D341Med (cell line): ENCODE measurements at places on chromosomes 4 and X.
A peak's percentile ranks its signal among the peaks of the same experiment; 100 is the strongest.

DNA sequence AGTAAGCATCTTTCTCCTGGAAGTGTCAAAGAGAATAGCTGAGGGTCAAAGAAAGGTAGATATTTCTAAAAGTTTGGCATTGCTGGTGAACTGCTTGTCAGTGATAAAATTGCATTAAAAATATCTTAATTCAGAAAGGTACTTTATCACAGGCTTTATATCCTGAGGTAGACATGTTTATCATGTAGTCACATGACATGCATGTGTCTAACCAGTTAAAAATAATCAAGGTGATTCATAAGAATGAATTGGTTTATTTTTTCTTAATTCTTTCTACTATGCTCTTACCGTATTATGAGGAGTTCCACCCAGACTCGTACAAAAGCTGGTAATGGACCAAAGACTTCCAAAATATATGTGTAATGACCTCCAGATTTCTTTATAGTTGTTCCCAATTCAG, 6.1 kb downstream of the SLC7A11 start:
- DNase-seq: no peak

DNA sequence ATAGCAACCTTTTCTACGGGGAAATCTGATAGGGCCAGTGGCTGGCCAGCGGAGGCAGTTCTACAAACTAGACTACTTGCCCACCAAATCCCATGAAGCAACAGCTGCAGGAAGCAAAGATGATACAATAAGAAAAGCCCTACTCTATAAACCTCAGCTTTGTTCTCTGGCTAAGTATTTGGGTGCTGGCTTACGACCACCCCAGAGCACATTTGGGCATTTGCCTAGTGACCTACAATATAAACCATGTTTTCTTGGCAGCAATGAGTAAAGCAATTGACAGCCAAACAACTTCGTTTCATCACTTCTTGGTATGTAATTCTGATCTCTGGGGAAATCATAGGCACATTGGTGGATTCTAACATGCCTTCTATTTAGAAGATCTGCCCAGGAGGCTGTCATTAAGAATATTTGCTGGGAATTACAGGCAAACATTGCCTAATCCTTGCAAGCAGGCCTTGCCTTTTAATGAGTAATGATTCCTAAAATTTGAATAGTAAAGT, 7.5 kb upstream of the LHFPL1 start:
- no peak for DNase-seq

DNA sequence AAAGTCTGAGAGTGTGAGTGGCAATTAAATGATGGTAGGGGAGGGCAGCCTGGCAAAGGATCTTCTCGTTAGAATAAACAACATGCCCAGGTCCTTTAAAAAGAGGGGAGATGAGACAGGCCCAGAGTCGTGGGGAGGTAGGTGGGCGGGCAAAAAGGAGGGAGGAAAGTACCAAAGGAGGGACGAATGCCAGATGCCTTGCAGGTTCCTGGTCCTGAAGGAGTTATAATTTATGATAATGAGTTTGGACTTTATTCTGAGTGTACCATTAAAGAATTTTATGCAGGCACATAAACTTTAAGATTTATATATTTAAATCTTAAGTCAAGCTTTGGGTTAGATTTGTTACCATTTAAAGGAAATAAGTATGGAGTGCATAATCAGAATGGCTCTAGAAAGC, 62.3 kb upstream of the SMARCA5 start:
- DNase-seq: peak; percentile 33

DNA sequence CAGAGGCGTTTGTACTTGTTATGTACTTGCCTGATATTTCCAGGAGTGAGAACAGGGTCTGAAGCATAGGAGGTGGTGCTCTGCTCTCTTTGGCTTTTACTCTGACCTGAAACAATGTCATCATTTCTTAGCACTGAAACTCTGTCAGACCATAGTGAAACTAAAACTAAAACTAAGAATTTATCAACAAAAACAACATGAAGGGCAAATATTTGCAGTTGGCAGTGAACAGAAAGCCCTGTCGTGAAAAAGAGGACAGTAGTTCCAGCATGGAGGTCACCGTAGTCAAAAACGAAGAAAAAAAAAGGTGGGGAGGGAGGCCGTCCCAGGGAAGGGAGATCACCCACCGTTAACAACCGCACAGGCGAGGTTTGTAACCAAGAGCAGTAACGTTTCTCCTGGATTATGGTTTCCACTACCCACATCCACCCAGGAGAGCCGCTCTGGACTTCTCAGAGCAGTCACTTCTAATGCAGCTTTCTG, 97.5 kb downstream of the ANK2 start:
- no peak for DNase-seq

DNA sequence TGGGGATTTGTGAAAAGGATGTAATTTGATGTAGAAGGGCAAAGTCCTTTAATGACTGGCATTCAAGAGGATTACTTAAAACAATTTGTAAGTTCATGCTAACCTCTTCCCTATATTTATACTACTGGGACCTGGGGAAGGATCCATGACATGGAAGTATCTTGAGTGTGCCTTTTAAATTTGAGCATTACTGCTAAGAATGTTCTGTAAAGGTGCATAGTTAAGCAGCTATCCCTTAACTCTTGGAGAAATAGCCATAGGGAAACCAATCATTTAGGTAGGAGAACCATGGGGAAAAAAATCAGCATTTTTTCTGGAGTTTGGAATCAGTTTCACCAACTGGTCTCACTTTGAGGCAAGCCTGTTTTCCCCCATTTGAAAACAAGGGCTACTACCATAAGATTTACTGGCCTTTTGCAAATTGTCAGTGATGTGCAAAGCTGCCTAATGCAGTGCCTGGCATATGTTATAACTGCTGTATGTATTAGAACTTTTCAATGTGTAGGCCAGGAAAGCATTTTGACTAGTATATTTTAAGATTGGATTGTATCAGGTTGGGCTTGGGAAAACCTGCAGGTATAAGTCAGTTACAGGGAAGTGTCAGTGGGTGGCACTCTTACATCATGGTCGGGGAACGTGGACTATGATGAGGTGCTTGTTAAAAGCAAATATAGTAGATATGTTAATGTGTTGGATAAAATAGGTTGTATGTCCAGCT, 72.1 kb downstream of the PRSS12 start:
- peak; percentile 52 for DNase-seq

GRCh38 chr4:110442309-110442708, 33.6 kb upstream of the ENPEP start:
- no peak for DNase-seq

DNA sequence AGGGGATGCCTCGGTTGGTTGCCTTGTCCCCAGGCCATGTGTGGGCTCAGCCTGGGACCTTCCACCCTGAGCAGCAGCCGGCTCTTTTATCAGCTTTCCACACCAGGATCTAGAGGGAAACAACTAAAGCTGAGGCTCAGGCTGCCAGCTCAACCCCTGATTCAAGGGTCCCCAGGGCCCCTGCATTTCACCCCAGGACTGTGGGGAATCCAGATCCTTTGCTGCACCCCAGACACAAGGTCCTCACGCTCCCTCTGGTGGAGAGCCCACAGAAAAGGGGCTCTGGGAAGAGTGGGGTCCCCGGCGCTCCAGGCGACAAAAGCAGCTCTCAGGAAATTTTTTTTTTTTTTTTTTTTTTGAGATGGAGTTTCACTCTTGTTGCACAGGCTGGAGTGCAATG, 64.3 kb downstream of the ZFYVE28 start:
- peak; percentile 61 for DNase-seq

DNA sequence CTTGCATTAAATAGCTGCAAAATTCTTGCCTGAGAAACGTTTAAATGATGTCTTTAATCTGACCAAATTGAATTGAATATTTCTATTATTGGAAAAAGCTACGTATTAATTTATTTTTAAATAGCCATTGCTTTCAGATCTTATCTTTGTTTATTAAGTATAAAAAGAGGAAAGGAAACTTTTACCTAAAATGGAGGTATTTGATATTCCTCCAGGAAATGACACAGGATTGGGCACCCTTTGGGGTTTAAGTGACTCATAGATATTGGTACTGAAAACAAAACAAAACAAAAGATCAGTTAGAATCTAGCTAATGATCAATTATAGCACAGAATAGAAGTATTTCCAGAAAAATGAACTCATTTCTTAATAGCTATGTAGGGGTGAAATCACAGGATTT, 34.1 kb downstream of the PLS3 start:
- no peak for DNase-seq

DNA sequence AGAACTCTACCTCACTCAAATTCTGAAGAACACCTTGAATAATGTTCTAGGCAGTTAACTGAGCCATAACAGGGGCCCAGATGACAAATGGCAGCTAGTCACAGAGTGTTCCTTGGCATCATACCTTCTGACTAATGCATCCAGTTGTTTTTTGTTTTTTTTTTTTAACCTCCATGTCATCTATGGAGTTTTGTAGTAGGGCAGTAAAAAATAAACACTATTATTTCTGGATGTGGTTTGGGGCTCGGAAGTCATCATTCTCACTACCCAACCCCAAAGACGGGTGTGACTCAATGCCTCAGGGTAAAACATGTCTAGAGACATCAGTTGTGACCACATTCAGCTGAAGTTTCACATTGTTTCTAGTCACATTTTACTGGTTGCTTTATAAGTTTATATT, 31.2 kb upstream of the MCF2 start:
- DNase-seq: no peak

DNA sequence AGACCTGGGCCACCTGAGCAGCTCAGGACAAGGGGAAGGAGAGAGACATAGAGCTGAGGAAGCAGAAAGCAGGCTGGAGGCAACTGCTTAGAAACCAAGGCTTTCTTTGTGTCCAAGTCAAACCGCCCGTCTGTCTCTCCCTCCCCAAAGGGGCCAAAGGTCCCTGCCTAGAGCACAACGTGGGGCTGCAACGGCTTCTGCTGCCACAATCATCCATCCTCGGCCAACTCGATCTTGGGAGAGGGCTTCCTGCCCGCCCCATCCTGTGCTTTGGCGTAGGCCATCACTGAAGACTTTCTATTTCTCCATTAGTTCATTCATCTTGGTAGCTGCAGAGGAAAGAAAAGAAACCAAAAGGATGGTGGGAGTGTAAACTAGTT, 1.7 kb upstream of the TREX2 start:
- no peak for DNase-seq

GRCh38 chr4:182174979-182175378, 68.2 kb upstream of the TENM3 start:
- DNase-seq: no peak

- no peak for DNase-seq
Measured at GRCh38 chrX:30610026-30610425, 32.5 kb upstream of the TASL start.

GRCh38 chr4:84151574-84151973, 347.5 kb downstream of the NKX6-1 start:
- DNase-seq: peak; percentile 55

DNA sequence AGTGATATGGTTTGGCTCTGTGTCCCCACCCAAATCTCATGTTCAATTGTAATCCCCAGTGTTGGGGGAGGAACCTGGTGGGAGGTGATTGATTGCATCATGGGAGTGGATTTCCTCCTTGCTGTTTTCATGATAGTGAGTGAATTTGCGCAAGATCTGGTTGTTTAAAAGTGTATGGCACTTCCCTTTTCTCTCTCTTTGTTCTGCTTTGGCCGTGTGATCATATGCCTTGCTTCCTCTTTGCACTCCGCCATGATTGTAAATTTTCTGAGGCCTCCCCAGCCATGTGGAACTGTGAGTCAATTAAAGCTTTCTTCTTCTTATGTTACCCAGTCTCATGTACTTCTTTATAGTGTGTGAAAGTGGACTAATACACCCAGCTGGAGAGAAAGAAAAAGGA, 113.0 kb upstream of the AADAT start:
- no peak for DNase-seq

DNA sequence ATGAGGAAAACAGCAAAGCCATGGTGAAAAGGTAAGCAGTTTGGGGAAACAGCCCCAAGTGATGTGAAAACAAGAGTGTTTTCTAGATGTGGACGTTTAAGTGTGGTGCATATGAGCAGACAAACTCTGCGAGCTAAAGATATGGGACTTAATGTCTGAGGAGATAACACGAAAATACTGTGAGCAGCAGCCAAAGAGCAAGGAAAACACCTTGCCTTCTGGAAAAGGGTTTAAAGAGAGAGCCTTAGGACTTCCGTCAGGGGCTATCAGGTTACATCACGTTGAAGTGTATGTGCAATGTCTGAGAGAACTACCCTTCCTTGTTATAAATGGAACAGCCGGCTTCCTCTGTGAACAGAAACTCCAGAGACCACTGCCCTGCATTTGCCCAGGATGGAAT, 54.2 kb downstream of the LEF1 start:
- no peak for DNase-seq
